ENCODE measurements at places on chromosomes 13 and 19.

GRCh38 chr13:41356786-41357185 is 45.7 kb downstream of the NAA16 start:
- no peak for DNase-seq

DNA sequence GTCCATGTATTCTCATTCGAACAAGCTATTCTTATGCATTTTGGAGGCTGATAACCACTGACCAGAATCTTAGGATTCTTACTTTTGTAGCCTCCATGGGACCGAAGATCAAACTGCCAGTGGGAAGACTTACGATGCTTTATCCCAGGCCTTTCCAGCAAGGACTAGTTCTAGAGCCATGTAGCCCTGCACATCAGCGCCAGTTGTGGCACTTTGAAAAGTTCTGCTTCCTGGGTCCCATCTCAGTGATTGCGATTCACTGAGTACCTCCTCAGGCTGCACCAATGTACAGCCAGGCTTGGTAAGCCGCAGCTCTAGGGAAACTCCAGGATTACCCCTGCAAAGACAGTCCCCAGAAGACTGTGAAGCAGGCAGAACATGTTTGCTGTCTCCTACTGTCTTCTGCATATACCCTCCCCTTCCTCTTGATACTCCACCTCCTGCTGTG is 18.9 kb upstream of the ENOX1 start:
- no peak for DNase-seq

DNA sequence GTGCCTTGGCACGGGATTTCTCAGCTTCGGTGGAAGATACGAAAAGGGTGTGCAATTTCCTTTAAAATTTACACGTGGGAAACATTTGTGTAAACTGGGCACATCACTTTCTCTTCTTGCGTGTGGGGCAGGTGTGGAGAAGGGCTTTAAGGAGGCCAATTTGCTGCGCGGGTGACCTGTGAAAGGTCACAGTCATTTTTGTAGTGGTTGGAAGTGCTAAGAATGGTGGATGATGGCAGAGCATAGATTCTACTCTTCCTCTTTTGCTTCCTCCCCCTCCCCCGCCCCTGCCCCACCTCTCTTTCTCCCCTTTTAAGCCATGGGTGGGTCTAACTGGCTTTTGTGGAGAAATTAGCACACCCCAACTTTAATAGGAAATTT is 7.2 kb downstream of the SLITRK5 start:
- DNase-seq, result no peak

GRCh38 chr19:4083677-4084546 is 17.2 kb upstream of the ZBTB7A start:
- no peak for DNase-seq

- DNase-seq, result peak; percentile 6
These were observed 434 bp upstream of the FNDC3A start for GRCh38 chr13:48975101-48975855.

- DNase-seq, result no peak
These were observed at the start of gene ELSPBP1 for GRCh38 chr19:47994209-47994802. Gene ELSPBP1 (plus strand): TSS chr19:47994632. CDS start chr19:48008668, 14,036 bp downstream.

- DNase-seq, result no peak
These were observed 4.7 kb upstream of the B3GNT3 start for GRCh38 chr19:17790059-17790780.

DNA sequence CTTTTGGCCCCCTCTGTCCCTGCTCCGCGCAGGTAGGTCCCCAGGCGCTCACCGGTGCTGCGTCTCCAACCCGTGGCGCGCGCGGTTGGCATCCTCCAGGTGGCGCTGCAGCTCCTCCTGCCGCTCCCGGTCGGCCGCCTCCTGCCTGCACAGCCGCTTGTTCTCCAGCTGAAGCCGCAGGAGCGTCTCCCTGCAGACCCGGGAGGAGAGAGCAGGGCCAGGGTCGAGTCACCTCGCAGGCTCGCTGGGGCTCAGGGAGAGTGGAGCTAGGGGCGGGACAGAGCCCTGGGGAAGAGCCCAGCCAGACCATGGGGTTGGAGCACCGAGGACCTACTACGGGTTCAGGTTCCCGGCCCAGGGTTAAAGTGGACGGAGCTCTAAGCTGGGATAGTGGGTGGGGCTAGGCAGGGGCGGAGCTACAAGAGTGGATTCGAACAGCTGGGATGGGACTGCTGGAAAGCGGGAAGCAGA is 9.3 kb downstream of the HOOK2 start:
- DNase-seq, result peak; percentile 64

- DNase-seq, result no peak
These were observed 187.5 kb upstream of the GPC6 start for GRCh38 chr13:93039131-93039530.

DNA sequence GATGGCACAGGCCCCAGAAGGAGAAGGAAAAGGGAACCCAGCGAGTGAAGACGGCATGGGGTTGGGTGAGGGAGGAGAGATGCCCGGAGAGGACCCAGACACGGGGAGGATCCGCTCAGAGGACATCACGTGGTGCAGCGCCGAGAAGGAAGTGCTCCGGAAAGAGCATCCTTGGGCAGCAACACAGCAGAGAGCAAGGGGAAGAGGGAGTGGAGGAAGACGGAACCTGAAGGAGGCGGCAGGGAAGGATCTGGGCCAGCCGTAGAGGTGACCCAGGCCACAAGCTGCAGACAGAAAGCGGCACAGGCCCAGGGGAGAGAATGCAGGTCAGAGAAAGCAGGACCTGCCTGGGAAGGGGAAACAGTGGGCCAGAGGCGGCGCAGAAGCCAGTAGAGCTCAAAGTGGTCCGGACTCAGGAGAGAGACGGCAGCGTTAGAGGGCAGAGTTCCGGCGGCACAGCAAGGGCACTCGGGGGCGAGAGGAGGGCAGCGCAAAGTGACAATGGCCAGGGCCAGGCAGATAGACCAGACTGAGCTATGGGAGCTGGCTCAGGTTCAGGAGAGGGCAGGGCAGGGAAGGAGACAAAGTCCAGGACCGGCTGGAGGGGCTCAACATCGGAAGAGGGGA is 1.1 kb downstream of the PPP1R12C start:
- DNase-seq, result no peak

- no peak for DNase-seq
These were observed 12.4 kb upstream of the SPIB start for GRCh38 chr19:50406156-50406820.

GRCh38 chr13:27037171-27037570 is 134.4 kb downstream of the USP12 start:
- no peak for DNase-seq

- no peak for DNase-seq
These were observed 5.6 kb downstream of the LIPE start for GRCh38 chr19:42421591-42422031.

DNA sequence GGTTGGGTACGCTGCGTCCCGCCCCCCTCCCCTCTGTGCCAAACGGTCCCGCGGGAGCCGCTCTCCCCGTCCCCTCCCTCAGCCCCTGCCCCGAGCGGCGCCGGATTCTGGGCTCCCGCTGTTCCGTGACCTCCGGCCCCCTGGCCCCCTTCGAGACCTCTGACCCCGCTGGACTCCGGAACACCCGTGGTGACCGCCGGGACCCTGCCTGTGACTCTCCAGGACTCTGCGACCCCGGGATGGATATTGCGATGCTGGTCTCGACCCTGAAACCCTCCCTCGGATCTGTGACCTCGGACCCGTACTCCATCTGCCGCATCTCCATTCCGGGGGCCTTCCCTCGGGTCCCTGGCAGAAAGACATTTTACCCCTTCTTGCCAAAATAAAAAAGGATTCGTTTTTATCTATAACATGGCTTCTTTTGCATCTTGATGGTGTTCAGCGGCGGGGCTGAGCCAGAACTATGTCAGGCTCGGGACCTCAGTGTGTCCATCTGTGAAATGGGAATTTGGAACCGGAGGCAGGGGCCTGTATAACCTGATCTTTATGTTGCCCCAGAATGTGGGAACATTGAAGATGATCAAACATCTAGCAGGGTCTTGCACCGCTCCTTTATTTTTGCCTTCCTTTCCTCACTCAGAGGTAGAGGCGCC is 654 bp upstream of the MEGF8 start:
- no peak for DNase-seq

DNA sequence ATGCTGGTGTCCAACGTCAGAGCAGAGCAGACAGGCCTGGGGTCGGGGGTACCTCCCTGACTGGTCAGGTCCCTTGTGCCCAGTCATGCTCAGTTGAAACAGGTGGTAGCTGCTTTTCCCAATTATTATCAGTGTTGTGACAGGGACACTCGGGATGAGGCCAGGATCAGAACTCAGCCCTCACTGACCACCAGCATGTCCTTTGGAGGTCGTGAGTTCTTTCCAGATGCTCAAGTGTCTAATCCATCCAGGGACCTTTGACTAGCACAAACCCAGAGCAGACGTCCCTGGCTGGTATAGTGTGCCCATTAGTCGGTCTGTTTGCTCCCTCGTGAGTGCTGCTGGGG is 22.4 kb downstream of the MAU2 start:
- DNase-seq, result no peak

GRCh38 chr19:39319892-39320248 is 793 bp downstream of the LRFN1 start:
- DNase-seq, result no peak

GRCh38 chr13:90397503-90397902 is 950.0 kb upstream of the MIR17HG start:
- no peak for DNase-seq

DNA sequence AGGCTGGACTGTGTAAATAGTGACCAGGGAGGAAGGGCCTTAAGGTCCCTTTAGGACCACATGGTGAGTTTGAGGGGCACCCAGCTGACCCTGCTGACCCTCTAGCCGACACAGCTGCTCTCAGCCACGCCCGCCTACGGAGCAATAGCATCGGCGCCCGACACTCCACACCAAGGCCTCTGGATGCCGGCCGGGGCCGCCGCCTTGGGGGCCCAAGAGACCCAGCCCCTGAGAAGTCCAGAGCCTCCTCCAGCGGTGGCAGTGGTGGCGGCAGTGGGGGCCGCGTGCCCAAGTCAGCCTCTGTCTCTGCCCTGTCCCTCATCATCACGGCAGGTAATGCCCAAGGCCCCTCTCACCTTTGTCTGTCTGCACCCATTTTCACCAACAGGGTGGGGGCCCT is 8.6 kb upstream of the PIK3R2 start:
- DNase-seq, result no peak

- no peak for DNase-seq
These were observed 38.4 kb upstream of the PDCD5 start for GRCh38 chr19:32542477-32543108.

DNA sequence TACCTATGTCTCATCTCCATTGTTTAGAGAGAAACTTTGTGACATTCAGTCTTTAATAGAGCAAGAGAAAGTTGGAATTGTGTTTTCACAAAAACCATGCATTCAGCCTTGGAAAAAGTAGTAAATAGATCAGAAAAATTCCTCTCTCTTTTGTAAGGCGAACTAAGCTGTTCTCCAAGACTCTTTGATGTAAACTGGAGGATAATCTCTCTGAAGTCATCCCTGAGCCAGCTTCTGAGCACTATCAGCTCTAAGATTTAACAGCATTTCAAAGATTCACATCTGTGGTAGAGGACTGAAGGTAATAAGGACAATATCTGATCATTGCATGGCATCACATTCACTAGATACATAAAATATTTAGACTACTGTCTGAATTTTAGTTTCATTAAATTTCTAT is 904.6 kb upstream of the ATXN8OS start:
- no peak for DNase-seq

GRCh38 chr13:84038001-84038400 is 155.7 kb upstream of the SLITRK1 start:
- no peak for DNase-seq

DNA sequence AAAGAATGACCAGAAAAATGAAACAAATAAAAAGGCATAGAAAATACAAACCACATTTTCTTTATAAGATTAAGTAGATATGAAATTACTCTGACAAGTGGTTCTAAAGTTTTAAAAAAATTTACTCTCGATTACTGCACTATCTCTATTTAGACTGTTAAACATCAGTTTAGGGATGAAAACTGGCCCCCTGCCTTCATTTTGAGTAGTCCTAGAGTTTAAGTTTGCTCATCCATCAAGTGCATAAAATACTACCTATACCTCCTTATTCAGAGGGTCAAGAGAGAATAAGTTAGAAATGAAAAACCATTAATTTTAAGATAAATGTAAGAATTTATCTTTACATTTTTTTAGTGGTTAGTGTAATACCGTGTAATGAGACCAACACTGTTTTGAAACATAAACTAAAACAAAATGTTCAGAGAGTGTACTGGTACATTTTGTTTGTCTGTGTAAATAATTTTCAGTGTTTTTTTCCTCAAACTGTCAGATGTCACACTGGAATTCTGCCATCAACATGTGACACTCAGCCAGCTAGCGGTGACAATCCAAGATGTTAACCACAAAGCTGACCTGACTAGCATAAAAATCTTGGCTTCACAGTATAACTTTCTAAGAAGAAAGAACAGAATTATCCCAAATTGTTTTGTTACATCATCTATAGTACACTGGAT is 184.8 kb upstream of the PCDH20 start:
- DNase-seq, result no peak

DNA sequence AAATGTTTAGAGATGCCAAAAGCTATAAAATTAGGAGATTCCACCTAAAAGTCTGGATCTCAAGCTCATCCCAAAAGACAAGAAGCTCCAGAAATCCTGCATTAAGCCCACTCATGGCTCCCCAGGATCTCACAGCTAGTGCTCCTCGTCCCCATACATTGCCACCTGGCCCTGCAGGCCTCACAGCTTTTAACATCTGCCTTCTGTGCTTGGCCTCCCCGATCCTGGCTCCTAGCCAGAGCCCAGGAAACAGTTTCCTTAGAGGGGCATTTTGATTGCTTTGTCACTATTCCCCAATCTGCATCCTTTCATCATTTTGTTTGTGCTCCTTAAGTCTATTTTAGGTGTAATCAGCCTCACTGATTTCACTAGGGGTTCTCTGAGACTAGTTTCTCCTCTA is 14.5 kb upstream of the DCT start:
- DNase-seq, result no peak

DNA sequence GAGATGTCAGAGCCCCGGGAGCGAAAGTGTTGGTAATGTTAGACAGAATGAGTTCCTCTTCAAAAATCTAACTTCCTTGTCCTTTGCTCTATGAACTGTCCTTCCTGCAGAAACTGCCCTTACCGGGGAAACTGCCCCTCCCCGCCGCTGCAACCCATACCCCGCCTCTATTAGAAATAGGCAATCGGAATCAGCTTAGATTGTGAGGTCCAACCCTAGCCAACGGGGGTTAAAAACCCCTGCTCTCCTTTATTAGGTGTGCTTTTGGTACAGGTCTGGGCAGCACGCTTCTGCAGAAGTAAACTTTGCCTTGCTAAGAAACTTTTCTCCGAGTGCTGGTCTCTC is 11.5 kb upstream of the CAPNS1 start:
- DNase-seq, result no peak

DNA sequence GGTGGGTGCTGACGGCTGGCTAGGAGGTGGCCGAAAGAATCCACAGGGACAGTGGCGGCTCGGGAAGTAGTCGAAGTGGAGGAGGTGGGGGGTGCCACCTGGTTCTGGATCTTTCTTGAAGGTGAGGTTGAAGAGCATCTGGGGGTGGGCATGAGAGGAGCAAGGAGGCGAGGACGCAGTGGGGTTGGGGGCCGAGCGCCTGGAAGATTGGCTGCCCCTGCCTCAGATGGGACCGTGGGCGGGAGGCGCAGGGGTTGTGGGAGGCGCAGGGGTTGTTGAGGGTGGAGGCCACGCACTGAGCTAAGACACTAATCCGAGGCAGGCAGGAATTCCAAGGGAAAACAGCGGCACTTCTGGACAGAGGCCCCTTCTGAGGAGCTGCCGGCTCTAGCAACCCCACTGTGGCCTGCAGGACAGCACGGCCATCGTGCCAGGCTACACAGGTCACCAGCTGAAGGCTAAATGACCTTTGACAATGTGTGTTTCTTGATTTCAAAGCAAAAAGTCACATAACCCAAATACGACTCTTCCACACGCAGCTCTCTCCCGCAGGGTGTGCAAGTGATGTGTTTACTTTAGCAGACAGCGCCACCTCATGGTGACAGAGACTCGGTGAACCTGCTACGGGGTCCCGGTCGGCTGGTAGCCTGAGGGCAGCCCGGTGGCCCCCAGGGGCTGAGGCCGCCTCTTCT is 44.1 kb upstream of the RANBP3 start:
- peak; percentile 54 for DNase-seq

- DNase-seq, result no peak
These were observed 270.4 kb downstream of the ABCC4 start for GRCh38 chr13:95030821-95031343.

All from stimulated activated CD4-positive, alpha-beta T cell treated with anti-CD3 and anti-CD28 coated beads, TNF-alpha, amount 100 ng/mL, for 1 hour (primary cell).